Naive thymus-derived CD4-positive, alpha-beta T cell (primary cell): ENCODE measurements at places on chromosomes 2 and 18. TPM values are rescaled to one million over a fixed set of nuclear protein-coding genes. Genes with fewer than 3 reads are reported as not detected.

- DNase-seq = no peak
These were observed 316.9 kb upstream of the REV1 start for GRCh38 chr2:99806758-99807157.

- no peak for DNase-seq
These were observed 37.1 kb downstream of the CRIM1 start for GRCh38 chr2:36392571-36393255.

- no peak for DNase-seq
These were observed 18.7 kb upstream of the LYPD6B start for GRCh38 chr2:149019768-149020167.

- no peak for DNase-seq
These were observed 273.6 kb downstream of the SETBP1 start for GRCh38 chr18:44954257-44954656.

- no peak for DNase-seq
These were observed 685.9 kb downstream of the ARHGAP15 start for GRCh38 chr2:143815082-143815481.

DNA sequence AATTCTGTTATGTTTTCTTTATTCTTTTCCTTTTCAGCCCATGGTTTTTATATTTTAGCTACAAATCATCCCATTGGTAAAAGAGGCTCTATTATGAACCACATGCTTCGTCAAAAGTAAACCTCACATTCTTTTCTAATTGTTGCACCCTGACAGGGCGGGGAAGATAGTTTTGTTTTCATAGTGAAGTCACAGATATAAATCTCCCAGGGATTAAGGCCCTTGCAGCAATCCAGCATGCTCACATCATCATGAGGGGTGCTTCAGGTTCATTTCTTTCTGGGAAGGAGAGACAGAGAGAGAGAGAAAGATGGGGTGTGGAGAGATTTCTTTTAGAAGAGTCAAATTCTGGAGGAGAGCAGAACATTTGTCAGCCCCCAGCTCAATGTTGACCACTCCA, 124.5 kb upstream of the CDC42EP3 start:
- DNase-seq = no peak

DNA sequence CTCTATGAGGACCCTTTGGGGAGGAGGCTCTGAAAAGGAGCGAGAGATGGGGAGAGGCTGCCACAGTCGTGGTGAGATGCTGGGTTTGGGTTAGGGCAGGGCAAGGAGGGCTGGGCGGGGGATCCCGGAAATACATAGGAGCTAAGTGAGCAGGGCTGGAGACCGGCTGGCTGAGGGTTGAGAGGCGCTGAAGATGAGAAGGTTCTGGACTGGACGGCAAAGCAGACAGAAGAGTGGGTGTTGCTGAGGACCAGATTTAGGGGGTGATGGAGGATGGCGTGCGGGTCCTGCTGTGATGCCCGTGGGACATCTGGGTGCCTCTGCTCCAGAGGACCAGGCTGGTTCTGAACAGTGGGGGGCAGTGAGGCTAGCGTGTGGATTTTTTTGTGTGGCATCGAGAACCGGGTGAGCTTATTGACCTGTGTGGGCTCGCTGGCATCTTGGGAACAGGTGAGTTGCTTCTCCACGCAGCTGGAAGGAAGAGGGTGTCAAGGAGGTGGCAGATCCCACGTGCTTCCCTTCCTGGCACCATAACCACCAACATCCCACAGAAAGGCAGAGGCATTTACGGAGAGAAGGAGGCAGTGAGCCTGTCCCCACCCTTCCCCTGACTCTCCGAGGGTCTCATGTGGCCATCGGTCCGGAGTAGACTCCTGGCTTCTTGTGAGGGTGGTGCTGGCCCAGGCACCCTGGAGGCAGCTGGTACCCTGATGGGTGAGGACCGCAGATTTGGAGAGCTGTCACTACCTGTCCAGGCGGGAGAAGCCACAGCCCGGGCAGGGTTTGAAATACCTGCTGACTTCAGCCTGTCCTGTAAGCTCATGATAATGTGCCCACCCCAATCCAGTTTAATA, 70.3 kb downstream of the ASB1 start:
- DNase-seq = no peak

DNA sequence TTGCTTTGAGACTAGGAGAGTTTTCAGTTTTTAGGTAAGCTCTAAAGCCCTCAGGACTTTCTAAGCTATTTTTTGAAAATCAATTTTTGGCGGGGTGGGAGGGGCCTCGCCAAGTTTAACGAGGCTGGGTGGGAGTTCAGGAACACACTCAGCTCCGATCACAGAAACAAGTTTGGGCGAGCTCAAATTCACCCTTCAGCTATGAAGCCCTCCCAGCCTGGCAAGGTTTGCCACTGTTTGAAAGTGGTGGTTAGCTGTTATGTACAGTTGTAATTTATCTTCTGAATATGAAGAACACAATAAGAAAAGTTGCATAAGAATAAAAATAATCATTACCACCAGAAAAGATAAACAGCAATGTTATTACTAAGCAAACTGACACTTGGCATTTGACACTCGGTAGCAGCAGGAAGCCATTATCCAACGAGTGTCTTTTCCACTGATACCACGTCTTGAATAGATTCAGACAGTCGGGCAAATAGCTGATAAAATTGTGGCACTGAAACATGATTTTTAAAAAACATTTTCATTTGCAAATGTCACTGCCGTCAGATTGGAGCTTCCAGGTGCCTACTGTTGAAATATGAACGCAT, 59.8 kb downstream of the KCTD1 start:
- DNase-seq = no peak

DNA sequence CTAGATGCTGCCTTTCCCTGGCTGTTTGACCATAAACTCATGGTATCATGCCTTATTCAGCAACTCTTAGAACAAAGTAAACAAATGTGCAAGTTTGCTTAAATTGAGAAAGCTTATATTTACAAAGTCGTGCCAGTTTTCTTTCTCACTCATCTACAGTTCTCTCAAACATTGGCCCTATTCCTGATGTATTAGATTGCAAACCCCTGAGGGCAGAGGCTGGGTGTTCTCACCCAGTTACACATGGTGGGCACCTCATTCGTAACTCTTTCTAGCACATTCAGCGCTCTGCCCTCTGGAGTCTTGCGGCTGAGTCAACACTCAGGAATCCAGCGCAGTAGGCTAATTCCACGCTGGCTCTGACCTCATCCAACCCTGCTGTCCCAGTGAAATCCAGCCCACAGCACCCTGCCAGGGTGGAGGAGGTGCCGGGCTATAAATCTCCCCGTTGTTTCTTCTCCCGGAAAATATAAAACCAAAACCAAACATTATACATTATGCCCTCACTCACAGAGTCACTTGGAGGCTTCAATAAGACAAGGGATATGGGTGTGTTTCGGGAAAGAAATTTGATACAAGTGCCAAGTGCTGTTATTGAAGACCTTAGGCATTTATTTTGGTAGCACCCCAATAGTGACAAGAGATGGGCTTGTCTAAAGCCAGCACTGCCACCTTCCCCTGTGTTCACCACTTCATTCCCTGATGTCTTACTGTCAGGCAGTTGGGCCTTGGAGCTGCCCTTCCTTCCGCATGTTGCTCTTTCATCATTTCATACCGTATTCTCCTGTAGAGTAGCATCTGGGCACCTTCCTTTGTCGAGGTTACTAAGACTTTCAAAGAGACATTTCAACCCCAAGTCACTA, 287.4 kb downstream of the PRKCE start:
- no peak for DNase-seq

GRCh38 chr2:134218930-134219658, 34.8 kb upstream of the MGAT5 start:
- DNase-seq = peak; percentile 42

DNA sequence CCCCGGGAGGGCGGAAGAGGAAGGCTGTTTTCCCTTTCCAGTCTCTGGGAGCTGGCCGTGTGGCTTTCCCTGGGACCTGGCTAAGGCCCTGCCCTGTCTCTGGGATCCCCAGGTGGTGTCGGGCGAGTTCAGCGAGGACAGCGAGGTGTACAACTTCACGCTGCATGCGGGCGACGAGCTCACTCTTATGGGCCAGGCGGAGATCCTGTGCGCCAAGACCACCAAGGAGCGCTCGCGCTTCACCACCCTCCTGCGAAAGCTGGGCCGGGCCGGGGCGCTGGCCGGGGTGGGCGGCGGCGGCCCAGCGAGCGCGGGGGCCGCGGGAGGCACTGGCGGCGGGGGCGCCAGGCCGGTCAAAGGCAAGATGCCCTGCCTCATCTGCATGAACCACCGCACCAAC, 11.2 kb downstream of the GAREM2 start:
- no peak for DNase-seq

Gene MSGN1
- total RNA-seq = not detected in 2 replicates

Gene KCNE4
- total RNA-seq = not detected

Gene NEB
- 1.9 TPM for total RNA-seq

Gene NRBP1
- total RNA-seq = 181 TPM

Gene RAD51AP2
- not detected for total RNA-seq
